Naive thymus-derived CD4-positive, alpha-beta T cell (primary cell): ENCODE measurements at places on chromosomes 7 and 10. TPM values are rescaled to one million over a fixed set of nuclear protein-coding genes. Genes with fewer than 3 reads are reported as not detected.

DNA sequence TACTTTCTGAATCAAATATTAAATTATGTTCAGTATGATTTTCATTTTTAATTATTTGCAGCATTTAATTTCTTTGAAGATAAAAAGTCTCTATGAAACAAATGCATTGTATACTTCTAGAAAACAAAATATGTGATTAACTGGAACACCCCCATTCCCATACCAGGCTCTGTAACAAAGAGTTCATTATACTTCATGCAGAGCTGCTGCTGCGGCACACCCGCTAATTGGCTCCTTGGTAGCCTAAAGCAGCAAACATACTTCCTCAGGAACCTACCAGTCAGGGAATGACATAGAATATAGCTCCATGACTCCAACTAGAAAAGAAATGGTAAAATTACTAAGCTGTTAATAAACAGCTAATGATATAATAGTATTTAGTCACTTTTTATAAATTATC is 19.3 kb downstream of the RAB11FIP2 start:
- no peak overlapping the region for H3K27ac ChIP-seq
- no peaks in the 10 kb centered on the region for H3K4me1 ChIP-seq
- H3K27me3 ChIP-seq: no peaks in the 10 kb centered on the region
- H3K4me3 ChIP-seq: no peak overlapping the region
- no peak for DNase-seq

- no peak overlapping the region for H3K27ac ChIP-seq
- peaks cover 77% of the 10 kb centered on the region for H3K36me3 ChIP-seq
- no peak overlapping the region for H3K4me3 ChIP-seq
- no peaks in the 10 kb centered on the region for H3K27me3 ChIP-seq
Observed at GRCh38 chr10:103896225-103896624, 21.8 kb downstream of the STN1 start.

DNA sequence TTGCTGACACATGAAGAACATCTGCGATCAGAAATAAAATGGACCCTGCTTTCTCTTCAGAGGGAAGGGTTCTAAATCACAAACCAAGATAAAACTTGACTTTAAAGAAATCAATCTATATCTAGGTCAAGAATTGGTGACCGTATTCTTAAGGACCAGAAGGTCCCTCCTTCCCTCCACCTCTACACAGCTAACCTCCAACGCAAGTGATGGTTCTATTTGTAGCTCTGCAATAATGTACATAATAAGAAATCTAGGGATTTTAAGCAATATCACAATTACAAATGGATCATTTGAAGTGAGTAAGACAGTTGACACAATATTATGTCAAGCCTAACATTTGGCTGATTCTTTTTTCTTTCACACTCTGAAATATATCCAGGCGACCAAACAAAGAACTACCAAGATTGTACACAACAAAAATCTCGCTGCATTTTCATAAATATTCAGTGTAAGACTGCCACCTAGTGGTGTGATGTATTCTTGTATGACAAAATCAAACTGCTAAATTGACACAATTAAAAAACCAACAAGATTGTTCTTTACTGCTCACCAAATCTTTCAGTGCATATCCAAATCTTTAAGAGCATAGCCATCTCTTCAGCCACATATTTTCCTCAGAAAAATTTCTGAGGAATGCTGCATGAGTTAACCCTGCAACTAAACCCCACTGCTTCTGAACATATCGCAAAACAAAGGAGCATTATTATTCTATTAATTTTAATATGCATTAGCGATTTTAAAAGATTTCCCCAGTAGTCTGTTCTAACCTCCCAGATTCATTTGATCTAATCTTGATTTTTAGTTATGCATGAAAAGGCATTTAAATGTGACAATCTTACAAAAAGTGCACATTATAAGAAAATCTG is 44.5 kb downstream of the ICA1 start:
- no peaks in the 10 kb centered on the region for H3K4me1 ChIP-seq
- DNase-seq: peak; percentile 70
- H3K27me3 ChIP-seq: no peaks in the 10 kb centered on the region
- H3K27ac ChIP-seq: no peak overlapping the region

- H3K36me3 ChIP-seq: no peaks in the 10 kb centered on the region
- no peaks in the 10 kb centered on the region for H3K4me1 ChIP-seq
- DNase-seq: no peak
- H3K27ac ChIP-seq: no peak overlapping the region
- no peaks in the 10 kb centered on the region for H3K27me3 ChIP-seq
- H3K4me3 ChIP-seq: no peak overlapping the region
Observed at GRCh38 chr7:21128062-21128817, 299.6 kb upstream of the SP4 start.

DNA sequence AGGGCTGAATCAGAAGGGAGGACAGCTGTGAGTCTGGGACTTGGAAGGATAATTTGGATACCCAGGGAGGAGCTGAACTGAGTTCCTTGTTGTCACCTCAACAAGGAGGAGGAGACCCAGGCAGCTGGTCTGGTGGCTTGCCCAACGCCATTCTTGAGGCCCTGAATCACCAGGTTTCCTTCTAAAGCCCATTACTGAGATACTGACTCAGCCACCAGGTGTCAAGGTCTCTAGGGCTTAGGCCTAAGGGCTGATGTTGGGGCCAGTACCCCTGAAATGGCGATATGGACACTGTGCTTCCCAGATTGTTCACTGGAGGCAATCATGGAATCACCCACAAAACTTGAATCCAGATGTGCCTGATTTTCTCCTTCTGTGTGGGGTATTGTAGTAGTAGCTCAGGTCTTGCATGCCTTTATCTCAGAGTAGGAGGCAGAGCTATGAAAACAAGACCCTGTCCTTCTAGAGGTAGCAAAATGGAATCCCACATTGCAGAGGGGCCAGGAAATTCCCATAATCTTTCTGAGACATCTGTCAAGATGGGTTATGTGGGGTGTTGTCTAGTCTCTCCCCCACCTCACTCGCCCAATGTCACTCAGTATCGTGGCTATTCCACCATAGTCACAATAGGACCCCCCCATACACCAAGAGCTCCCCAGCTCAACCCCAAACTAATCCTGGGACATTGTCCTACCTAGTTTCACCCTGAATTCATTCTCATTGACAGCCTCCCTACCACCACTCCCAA is 1.8 kb upstream of the ATG9B start:
- DNase-seq: no peak
- H3K4me3 ChIP-seq: no peak overlapping the region
- peaks cover 6% of the 10 kb centered on the region for H3K4me1 ChIP-seq

DNA sequence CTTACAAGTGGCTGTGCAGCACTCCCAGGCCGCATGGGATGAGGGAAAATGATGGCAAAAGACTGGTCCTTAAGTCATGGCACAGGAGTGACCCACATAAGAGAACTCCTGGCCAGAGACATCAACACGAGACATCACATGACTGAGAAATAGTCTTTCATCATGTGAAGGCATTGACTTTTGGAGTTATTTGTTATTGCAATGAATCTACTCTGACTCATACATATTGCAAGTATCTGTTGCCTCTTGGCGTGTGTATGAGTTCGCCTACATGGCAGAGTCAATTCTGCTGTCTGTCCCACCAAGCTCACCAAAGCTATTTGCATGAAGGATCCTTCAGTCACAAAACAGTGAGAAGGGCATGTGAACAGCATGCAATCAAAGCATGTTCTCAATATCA is 59.7 kb upstream of the HABP2 start:
- no peaks in the 10 kb centered on the region for H3K36me3 ChIP-seq
- no peak for DNase-seq
- no peaks in the 10 kb centered on the region for H3K27me3 ChIP-seq
- H3K4me3 ChIP-seq: no peak overlapping the region
- H3K4me1 ChIP-seq: no peaks in the 10 kb centered on the region

DNA sequence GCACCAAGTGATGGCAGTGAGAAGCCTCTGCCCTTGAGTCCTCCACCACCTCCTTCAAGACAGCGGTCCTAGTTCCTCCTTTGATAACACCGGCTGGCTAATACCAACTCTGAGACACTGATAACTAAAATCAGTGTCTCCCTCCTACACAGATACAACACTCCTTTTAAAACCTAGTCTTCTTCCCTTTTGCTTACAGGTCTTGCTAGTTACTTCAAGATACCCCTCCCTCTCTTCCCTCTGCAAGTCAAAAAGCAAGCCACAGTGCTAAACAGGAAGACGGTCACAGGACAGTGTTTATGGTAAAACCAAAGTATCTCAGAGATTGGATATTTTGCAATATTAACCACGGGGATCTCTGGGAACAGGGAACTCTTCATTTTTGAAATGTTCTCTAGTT is 4.6 kb downstream of the AKR1B1 start:
- H3K27me3 ChIP-seq: no peaks in the 10 kb centered on the region
- DNase-seq: peak; percentile 28
- H3K36me3 ChIP-seq: peaks cover 37% of the 10 kb centered on the region
- no peak overlapping the region for H3K4me3 ChIP-seq

DNA sequence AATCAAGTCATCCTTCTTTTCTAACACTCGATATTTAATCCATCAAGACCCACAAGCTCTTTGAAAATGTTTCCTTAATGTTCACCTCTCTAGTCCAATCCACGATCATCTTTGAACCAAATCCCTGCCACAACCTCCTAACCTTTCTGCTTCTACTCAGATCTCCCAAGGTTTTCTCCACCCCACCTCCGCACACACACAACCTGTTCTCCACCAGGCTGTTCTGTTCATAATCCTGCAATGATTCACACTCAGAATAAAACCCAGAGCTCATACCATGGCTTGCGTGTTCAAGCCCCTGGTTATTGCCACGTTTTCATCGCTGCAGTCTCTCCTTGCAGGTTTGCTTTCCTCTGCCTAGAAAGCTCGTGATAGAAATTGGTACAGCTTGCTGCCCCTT is 53.8 kb upstream of the BAMBI start:
- no peaks in the 10 kb centered on the region for H3K36me3 ChIP-seq
- H3K4me3 ChIP-seq: no peak overlapping the region
- no peaks in the 10 kb centered on the region for H3K4me1 ChIP-seq
- DNase-seq: no peak
- H3K27me3 ChIP-seq: no peaks in the 10 kb centered on the region

DNA sequence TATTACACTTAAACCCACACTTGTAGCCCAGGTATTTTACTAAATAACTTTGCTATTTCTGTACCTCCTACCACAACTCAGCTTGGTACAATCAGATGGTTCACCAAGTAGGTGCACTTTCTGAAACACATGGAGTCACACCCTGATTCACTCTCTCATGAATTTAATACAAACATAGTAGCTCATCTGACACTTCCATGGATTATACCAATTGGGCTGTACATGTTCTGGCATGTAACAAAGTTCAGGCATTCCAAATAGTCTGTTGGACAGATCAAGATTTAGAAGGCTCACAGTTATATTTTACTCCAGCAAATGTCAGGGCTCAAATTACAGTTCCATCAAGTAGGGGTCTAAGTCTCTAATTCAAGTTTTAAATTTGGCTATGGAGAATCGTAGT is 62.2 kb upstream of the RNF148 start:
- no peak overlapping the region for H3K4me3 ChIP-seq
- H3K27me3 ChIP-seq: no peaks in the 10 kb centered on the region
- no peaks in the 10 kb centered on the region for H3K4me1 ChIP-seq

DNA sequence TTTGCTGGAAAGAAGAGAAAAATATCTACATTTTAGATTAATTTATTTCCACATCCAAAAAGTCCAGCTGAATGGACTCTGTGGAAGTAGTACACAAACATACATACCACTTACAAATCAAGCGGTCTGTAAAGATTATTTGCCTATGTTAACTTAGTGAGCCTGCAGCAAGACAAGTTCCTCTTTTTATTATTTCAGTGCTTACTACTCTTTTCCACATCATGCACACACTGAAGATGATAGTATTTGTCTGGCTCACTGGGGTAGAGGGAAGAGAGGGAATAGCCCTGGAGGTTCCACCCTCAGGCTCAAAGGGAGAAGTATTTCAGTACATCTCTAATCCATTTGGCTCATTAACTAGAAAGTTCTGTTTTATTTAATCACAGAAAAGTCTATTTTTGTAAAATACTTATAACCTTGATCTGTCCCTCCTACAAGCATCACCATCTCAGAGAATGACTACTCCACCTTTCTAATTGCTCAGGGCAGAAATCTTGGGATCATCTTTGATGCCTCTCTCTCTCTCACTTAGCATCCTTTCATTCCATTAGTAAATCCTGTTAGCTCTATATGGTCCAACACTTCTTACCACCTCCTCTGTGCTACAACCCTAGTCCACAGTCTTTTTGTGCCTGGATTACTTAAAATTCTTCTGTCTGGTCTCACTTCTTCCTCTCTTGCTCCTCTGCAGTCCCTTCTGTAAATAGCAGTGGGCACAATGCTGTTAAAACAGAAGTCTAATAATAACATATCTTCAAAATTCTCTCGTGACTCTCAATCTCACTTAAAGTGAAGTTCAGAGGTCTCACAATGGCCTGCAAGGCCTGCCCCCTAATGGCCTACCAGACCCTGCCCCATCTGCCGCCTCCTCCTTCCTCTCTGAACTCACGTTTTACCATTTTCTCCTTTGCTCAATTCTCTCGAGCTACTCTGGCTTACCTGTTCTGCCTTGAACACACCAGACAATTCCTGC is 64.3 kb upstream of the CCDC6 start:
- no peak overlapping the region for H3K4me3 ChIP-seq
- no peaks in the 10 kb centered on the region for H3K4me1 ChIP-seq

- H3K27me3 ChIP-seq: no peaks in the 10 kb centered on the region
- H3K27ac ChIP-seq: no peak overlapping the region
- DNase-seq: no peak
- no peaks in the 10 kb centered on the region for H3K4me1 ChIP-seq
- no peak overlapping the region for H3K4me3 ChIP-seq
Observed at GRCh38 chr10:3006607-3007006, 60.7 kb upstream of the PFKP start.

GRCh38 chr10:48508791-48509772 is 95.8 kb downstream of the ARHGAP22 start:
- no peaks in the 10 kb centered on the region for H3K36me3 ChIP-seq
- peak; percentile 13 for DNase-seq
- no peaks in the 10 kb centered on the region for H3K4me1 ChIP-seq
- no peaks in the 10 kb centered on the region for H3K27me3 ChIP-seq
- no peak overlapping the region for H3K4me3 ChIP-seq

DNA sequence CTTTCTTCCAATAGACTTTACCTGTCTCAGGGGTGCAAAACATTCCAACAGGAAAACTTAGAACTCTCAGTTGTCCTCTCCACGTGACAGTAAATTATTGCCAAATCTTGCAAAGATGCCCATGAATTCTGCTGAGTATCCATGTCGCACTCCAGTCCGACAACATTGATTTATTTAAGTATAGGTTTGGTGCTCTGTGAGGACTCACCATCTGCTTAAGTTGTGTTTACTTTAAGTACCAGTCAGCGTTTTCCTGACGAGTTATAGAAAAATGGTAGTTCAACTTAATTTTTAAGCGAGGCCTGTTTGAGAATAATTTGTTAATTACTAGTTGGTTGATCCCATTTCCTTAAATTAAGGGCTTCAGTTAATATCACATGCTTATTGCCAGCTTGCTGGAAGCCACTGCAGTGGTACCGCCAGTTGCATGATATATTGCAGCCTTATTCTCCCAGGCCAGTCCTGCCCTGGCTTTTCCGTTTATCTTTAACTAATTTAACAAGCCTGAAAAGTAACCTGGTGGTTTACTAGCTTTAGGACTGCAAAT is 27.8 kb downstream of the CREB5 start:
- H3K36me3 ChIP-seq: no peaks in the 10 kb centered on the region
- H3K27me3 ChIP-seq: no peaks in the 10 kb centered on the region
- no peaks in the 10 kb centered on the region for H3K4me1 ChIP-seq
- H3K4me3 ChIP-seq: no peak overlapping the region

The AHCYL2 gene
- 8.6 TPM for polyA plus RNA-seq

The MAD1L1 gene
- 269 TPM for polyA plus RNA-seq

The IMPDH1 gene
- polyA plus RNA-seq: 33.7 TPM

The FOXK1 gene
- polyA plus RNA-seq: 6.6 TPM

The GIMAP2 gene
- 150 TPM for polyA plus RNA-seq

The NAT16 gene
- polyA plus RNA-seq: not detected

The HK1 gene
- 95.5 TPM for polyA plus RNA-seq

The CPEB3 gene
- polyA plus RNA-seq: 1.2 TPM
